Activated naive CD8-positive, alpha-beta T cell treated with anti-CD3 and anti-CD28 coated beads, Interleukin-2, amount 50 U/mL, for 16 hours (primary cell): ENCODE measurements at places on chromosomes 2 and 18.

GRCh38 chr18:60809937-60810336 is 437.4 kb upstream of the MC4R start:
- DNase-seq = no peak

DNA sequence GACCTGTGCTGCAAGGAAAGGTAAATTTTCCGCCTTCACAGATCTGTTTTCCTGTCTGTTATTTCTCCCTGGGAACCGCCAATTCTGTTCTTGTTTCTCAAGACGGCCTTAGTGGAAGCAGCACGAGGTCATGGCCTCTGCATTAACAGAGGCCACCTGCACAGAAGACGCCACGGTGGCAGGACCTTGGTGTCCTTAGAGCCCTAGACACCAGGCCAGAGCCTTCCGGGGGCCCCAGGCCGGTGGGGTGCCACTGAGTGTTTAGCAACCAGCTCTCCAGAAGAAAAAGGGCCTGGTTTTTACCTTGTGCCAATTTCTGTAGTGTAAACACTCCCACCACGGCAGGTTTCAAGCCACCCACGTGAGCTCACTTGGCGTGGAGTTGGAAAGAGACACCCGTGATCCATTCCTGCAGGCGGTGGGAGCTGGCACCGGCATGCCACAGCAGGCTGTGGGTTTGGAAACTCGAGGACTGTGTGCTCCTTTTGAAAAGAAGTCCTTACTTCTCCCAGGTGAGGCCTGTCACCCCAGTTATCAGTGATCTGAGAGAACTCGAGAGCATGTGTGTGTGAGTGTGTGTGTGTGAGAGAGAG is 103.9 kb upstream of the HDAC4 start:
- DNase-seq = no peak

- DNase-seq = no peak
Observed at GRCh38 chr18:60446821-60447220, 74.2 kb upstream of the MC4R start.

- DNase-seq = no peak
Observed at GRCh38 chr18:37564711-37565100, 892 bp downstream of the CELF4 start.

- no peak for DNase-seq
Observed at GRCh38 chr2:60867848-60868247, 13.5 kb upstream of the REL start.

DNA sequence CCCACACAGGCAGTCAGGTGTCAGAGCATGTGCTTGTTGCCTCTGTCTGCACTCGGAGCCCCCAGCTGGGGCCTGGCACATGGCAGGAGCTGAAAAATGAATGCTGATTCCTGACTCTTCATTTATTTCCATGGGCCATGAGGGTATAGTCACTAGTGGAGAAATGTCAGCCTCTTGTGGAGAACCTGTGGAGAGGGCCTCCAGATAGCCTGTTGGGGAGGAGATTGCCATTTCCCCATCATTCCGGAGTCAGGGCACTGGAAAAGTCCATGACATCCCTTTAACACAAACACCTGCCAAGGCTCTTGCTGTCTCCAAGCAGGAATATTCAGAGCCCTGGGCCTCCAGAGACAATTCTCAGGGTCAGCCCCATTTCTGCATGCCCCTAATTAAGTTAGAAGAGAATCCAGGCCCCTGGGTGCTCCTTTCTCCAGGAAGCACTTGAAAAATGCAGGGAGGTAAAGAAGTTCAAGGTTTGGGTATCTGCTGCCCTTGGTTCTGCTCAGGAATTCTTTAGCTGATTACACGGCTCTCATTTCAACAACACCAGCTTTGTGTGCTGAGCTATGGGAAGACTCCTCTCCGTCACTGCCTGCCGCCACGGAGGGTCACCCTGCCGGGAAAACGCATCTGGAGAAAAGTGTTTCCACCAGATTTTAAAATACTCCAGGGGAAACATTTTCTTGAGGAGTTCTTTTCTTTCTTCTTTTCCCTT is 311.3 kb downstream of the MYCN start:
- DNase-seq = no peak

- no peak for DNase-seq
Observed at GRCh38 chr2:18167871-18168270, 289.4 kb downstream of the KCNS3 start.

GRCh38 chr2:136168720-136169119 is 50.8 kb upstream of the CXCR4 start:
- DNase-seq = no peak

DNA sequence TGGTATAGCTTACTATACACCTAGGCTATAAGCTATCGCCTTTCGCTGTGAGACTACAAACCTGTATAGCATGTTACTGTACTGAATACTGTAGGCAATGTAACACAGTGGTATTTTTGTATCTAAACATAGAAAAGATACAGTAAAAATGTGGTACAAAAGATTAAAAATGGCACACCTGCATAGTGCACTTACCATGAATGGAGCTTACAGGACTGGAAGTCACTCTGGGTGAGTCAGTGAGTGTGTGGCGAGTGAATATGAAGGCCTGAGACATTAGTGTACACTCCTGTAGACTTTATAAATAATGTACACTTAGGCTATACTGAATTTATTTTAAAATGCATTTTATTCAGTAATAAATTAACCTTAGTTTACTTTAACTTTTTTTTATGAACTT is 258.2 kb upstream of the SP5 start:
- DNase-seq = no peak

- no peak for DNase-seq
Observed at GRCh38 chr18:35553300-35553699, 28.2 kb upstream of the GALNT1 start.

GRCh38 chr2:27765621-27766286 is 5.8 kb upstream of the MRPL33 start:
- peak; percentile 37 for DNase-seq

- no peak for DNase-seq
Observed at GRCh38 chr18:51083398-51083797, 53.4 kb downstream of the SMAD4 start.

DNA sequence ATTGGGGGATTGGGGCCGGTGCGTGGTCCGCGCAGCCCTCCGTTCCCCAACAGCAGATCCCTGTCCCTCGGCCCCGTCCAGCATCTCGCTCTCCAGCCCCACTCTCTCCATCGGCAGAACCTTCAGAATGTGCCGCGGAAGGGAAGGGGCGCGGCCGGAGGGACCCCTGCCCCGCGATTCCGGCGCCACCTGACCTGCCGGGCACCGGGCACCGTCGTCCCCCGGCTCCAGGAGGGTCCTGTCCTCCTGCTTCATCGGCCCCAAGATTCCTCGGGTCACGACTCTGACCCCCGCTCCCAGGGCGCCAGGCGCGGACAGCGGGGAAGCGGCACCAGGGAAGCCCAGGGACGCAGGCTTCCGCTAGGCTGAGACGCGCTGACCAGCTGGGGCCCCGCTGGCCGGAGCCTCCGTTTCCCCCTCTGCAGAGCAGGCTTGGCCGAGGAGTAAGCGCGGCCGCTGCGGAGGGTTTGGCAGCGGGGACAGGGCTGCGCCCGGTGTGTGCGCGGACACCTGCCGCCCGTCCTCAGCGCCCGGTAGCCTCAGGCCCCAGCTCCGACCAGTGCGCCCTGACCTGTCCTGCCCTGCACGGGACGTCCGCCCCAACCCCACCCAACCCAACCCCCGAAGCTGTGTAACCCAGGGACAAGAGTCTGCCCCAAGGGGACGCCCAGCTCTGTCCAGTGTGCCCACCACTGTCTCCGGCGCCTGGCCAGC is 16.8 kb upstream of the BOK start:
- no peak for DNase-seq

- no peak for DNase-seq
Observed at GRCh38 chr2:110116033-110116710, 550 bp upstream of the MALL start.

- no peak for DNase-seq
Observed at GRCh38 chr18:24398540-24398939, 916 bp upstream of the OSBPL1A start.

GRCh38 chr2:95314964-95315611 is 17.9 kb downstream of the KCNIP3 start:
- no peak for DNase-seq

GRCh38 chr2:202410092-202410491 is 34.0 kb downstream of the BMPR2 start:
- no peak for DNase-seq

DNA sequence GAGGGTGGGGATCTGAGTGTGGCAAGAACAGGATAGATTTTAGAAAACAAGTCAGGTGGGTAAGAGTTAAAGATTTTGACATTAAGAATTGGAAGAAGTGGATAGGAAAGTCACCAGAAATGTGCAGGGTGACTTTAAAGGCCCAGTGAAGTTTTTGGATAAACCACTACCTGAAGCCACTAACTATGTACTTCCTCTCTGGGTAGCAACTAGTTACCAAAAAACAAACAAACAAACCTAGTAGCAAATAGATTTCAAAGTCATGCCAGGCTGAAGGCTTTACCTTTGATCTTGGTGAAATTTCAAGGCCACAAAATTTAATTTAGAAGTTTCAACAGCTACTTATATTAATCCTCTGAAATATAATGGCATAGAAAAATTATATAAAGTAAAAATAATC is 42.5 kb downstream of the PSMA8 start:
- DNase-seq = no peak

GRCh38 chr2:29117636-29118303 is 2.6 kb downstream of the CLIP4 start:
- DNase-seq = no peak

DNA sequence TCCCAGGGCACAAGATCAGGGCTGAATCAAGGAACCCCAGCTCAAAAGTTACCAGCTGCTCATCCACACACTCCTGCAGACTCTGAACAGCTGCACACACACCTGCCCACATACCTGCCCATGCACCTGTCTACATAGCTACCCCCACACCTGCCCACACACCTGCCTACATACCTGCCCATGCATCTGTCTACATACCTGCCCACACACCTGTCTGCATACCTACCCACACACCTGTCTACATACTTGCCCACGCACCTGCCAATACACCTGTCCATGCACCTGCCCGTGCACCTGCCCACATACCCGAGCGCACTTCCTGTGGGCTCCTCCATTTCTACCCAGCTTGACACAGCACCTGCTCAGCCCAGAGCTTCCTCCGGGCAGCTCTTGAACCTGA is 122.8 kb upstream of the AGAP1 start:
- no peak for DNase-seq

DNA sequence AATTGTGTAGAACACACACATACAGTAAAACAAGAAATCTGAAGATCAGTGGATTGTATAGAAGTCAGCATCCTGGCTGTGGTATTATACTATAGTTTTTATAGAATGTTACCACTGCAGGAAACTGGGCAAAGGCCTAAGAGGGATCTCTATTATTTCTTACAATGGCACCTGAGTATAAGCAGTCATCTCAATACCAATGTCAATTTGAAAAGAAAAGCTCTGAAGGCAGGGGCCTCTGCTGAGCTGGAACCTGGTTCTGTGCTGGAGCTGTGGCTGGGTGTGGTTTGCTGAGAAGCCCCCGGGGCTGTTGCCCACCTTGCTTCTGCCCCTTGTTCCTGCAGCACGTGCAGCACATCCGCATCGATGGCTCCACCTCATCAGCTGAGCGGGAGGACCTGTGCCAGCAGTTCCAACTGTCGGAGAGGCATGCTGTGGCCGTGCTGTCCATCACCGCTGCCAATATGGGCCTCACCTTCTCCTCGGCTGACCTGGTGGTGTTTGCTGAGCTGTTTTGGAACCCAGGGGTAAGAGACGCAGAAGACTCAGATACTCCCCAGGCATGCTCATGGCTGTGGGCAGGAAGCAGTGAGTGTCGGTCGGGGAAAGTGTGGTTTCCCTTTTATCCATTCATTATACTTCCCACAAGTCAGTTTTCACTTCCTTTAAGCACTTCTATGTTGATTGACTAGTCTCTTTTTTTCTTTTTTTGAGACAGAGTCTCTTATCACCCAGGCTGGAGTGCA is 23.5 kb upstream of the RPL37A start:
- no peak for DNase-seq

DNA sequence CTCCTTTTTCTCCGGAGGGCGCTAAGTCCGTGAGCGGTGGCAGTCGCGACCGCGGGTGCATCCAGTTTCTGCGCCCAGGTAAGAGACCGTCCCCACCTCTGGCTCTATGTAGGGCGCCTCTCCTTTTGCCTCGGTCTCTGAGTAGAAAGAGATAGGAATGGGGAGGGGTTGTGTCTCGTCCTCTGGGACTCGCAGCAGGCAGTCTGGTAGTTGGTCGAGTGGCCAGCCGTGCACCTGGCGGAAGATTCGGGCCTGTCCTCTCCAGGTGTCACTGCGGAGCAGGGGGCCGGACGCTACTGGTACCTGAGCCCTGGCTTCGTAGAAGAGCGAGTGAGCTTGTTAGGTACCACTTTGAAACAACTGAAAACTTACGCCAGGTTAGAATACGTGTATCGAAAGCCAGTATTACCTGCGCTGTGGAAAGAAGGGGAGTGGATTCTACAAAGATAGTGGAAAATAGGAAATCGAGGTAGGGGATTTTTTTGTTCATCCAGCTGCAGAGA is 403 bp downstream of the MAP2 start:
- DNase-seq = no peak

GRCh38 chr2:168649562-168649961 is 152.9 kb upstream of the NOSTRIN start:
- DNase-seq = no peak
